ENCODE measurements at places on chromosomes 2 and 18.
A peak's percentile ranks its signal among the peaks of the same experiment; 100 is the strongest.

DNA sequence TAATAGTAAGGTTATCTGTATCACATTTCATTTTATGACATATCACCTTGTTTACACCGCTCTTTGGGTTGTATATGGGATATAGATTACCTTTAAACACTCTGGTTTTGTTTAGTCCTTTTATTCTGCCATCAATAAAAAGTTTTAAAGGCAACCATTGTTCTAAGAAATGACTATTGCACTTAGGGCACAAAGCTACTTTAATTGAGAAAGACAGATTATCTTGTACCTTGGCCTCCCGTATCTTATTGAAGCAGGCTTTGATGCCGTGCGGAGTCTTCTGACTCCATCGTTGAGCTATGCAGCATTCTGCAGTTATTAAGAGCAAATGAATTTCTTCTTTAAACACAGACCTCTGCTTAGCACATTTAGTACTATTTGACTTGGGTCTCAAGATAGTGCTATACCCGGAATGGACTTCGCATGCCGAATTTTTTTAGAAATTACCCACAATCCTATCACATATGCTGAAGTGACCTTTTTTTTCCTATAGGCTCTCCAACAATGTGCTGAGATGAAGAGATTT is 16.7 kb downstream of the PKDCC start:
- DNase-seq, result no peak

- no peak for DNase-seq
These were observed 1.6 kb upstream of the DSG3 start for GRCh38 chr18:31445908-31446307.

DNA sequence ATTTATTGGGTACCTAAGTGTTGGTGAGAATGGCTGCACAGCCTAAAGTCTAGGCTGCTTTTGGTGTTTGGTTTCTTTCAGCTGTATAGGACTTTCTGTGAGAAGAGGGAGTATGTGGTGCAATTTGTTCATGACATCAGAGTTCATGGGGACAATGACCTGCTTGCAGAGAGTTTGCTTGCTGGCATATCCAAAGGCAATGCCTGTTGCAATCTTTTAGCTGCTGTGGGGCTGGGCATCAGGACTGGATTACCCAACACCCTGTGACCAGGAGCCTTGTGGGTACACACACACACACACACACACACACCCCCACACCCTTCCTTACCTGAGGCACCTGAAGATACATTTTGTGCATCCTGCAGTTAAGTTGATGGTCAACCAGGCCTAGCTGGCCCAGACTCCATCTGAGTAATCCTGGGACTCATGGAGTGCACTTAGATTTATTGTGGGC is 68.4 kb downstream of the LIPG start:
- DNase-seq, result no peak

- DNase-seq, result no peak
These were observed 3.9 kb downstream of the INPP4A start for GRCh38 chr2:98448441-98449145.

GRCh38 chr2:237421542-237422116 is 7.7 kb upstream of the COL6A3 start:
- DNase-seq, result peak; percentile 60

DNA sequence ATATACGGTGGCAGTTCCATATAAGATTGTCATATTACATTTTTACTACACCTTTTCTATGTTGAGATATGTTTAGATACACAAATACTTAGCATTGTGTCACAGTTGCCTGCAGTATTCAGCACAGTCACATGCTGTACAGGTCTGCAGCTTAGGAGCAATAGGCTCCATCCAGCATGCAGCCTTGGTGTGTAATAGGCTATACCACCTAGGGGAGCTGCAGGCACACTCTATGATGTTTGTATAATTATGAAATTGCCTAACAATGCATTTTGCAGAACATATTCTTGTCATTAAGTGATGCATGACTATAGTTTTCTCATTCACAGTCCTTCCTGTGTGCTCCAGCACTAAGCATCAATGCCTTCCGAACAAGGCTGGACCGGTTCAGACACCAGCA is 133.4 kb downstream of the NDUFA10 start:
- DNase-seq, result no peak

GRCh38 chr2:234873828-234874173 is 78.0 kb upstream of the SH3BP4 start:
- no peak for DNase-seq

All from stimulated activated CD8-positive, alpha-beta memory T cell treated with anti-CD3 and anti-CD28 coated beads, Interleukin-4, amount 100 ng/mL, for 4 hours (primary cell).